Stimulated activated effector memory CD8-positive, alpha-beta T cell treated with anti-CD3 and anti-CD28 coated beads, Interleukin-12 subunit alpha, Interleukin-12 subunit beta, amount 100 ng/mL, for 72 hours (primary cell): ENCODE measurements at places on chromosomes 16 and 17.

GRCh38 chr16:47162670-47163420, 19.1 kb upstream of the NETO2 start:
- no peak for DNase-seq

DNA sequence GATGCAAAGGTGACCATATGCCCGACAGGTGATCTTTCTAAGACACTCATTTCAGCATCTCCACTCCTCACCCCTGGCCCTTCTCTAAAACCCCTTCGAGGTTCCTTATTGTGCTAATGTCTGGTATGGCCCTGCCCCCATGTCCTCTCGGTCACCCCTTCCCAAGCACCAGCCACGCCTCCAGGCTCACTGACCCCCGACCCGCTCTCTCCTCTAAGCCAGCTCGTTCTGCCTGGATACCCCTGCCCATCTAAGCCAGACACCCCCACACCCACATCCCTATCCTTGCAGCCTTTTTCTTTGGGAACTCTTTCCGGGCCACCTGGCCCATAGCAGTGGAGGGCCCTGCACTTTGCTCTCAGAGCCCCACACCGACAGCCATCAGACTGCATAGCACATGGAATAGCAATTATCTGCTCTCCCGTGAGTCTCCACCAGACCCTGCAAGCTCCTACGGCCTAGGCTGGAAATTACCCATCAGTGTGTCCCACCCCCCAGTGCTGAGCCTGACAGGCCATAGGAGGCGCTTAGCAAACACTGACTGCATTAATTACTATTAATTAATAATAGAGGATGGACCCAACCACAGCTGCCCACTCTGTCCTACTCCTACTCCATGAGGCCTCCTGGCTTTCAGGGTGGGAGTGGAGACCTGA, 176.7 kb downstream of the TMEM132E start:
- DNase-seq = no peak

DNA sequence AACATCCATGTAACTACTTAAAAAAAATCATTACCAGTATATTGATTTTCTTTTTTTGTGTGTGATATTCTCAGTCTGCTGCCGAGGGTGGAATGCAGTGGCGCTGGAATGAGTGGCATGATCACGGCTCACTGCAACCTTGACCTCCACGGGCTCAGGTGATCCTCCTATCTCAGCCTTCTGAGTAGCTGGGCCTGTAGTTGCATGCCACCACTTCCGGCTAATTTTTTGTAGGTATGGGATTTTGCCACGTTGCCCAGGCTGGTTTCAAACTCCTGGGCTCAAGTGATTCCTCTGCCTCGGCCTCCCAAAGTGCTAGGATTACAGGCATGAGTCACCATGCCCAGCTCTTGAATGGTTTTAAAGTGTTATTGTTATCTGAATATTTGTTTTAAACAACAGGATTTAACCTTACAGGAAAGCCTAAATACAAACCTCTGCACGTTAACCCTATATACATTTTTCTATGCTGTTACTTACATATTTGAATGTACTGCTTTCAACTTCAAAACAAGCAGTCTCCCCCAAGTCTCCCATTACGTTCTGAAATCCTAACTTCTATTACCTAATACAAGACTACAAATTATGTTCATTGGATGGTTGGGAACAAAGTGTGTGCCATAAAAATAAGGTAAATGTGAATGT, 61.7 kb downstream of the KPNA2 start:
- DNase-seq = no peak

GRCh38 chr16:27400751-27401620, 988 bp upstream of the IL21R start:
- no peak for DNase-seq

GRCh38 chr16:82631701-82632685, 5.2 kb downstream of the CDH13 start:
- no peak for DNase-seq

GRCh38 chr16:63363738-63364137, 1327.5 kb upstream of the CDH8 start:
- DNase-seq = no peak

- DNase-seq = no peak
Measured at GRCh38 chr17:41377546-41377945, 4.6 kb downstream of the KRT34 start.

GRCh38 chr16:27485126-27485525, 64.6 kb downstream of the GTF3C1 start:
- no peak for DNase-seq

DNA sequence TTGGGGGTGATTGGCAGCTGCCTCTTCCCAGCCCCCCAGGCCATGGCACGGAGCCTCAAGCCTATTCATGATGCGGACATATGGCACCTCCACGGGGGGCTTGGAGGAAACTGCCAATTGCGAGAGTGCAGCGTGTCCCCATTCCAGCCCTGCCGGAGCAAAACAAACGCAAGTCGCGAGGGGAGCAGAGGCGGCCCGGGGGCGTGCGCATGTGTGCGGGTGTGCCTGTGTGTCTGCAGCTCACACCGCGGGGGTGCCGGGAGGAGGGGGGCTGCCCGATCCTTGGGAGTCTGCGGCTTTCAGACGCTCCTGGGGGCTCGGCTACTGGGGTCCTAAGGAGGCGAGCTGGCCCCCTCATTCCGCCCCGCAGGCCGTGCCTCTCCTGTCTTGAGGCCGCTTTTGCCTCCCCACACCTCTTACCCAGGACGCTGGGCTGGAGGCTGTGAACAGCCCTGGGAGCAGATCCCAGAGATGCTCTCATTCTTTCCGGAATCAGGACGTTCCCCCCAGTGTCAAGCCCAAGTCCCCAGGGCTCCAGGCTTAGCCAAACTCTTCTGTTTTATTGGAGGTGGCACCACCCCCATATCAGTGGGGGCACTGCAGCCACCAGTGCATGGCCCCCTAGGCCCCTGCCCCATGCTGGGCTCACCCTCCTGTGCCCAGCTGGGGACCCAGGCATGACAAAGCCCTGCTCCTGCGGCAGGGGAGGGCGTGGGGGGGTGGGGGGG, 29.1 kb downstream of the ENDOV start:
- DNase-seq = no peak

DNA sequence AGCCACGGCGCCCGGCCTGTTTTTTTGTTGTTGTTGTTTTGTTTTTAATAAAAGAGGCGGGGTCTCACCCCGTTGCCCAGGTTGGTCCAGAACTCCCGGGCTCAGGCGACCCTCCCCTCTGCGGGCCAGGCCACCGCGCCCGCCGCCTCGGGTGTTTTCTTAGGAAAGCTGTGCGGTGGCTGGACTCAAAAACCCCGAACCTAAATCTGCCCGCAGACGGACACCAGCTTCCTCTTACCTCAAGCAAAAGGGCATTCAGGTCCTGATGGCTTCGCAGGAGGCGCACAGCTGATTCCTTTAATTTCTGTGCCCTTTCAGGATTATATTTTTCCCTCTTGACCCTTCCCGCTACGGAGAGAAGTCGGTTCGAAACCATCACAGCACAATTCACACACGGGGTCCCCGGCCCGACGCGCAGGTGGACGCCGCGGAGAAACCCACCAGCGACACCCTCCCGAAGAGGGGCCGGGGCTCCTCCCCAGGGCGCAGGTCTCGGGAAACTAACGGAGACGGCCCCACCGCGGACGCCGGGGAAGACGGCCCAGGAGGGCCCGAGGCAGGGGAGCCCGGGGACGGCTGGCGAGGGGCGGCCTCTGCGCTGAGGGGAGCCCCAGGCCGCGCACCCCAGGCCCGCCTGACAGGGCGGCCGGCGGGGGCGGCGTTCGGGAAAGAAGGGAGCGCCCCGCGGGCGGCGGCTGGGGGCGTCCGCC, 653 bp downstream of the FANCA start:
- peak; percentile 57 for DNase-seq

DNA sequence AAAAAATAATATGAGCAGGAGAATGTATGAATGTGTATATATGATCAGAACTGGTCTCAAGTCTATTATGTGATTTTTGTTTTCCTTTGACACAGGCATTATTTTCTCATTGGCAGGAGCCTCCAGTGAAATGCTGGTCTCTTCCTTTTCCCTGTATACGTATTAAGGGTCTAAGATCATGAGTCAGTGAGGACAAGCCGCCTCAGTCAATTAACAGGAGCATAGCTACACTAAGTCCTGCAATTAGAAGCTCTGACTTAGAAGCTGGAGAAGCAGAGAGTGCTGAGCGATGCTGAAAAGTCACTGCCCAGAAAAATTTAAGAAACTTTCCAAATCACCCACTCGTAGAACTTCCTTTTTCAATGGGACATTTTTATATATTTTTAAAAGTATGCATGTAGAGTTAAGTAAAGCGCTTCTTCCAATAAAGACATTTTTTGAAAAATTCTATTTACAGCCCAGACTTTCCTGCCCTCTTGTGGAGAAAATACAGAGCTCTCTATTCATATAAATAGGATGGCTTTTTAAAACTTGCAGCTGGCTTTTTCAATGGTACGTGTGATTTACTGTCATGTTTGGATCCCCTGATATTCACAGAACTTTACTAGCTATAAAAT, 70.2 kb upstream of the PSMD7 start:
- no peak for DNase-seq

DNA sequence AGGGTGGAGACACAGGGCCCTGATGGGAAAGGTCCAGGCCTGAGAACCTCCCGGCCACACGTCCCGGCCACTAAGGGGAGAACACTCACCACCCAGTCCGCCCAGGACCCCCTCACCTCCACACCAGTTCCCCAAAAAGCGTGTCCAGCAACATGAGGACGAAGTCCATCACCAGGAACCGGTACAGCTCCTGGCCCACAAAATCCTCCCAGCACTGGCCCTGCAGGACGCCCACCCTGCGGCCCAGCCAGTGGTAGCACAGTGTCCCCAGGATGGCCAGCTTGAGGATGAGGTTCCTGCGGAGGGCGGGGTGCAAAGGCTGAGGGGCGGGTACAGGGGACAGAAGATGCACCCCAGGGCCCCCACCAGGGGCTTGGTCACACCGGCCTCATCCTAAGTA, 8.0 kb downstream of the TMC6 start:
- no peak for DNase-seq

GRCh38 chr17:16920628-16921020, 51.3 kb downstream of the TNFRSF13B start:
- no peak for DNase-seq

GRCh38 chr17:32020943-32021614, 13.9 kb downstream of the LRRC37B start:
- DNase-seq = no peak

DNA sequence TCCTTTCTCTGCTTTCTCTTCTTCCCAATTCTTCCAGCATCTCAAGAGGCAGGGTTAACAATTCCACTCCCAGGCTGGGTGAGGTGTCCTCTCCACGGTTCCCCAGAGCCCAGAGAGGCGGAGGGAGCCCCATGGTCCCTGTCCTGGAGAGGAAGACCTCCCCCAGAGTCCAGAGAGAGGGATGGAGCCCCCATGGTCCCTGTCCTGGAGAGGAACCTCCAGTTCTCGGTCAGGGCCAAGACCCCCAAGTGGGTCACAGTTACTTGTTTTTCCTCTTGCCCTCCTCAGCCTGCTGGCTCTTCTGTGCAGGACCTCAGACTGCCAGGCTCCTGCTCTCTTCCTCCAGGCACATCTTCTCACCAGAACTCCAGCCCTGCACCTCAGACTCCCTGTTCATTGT, 135.2 kb downstream of the RPTOR start:
- DNase-seq = no peak

DNA sequence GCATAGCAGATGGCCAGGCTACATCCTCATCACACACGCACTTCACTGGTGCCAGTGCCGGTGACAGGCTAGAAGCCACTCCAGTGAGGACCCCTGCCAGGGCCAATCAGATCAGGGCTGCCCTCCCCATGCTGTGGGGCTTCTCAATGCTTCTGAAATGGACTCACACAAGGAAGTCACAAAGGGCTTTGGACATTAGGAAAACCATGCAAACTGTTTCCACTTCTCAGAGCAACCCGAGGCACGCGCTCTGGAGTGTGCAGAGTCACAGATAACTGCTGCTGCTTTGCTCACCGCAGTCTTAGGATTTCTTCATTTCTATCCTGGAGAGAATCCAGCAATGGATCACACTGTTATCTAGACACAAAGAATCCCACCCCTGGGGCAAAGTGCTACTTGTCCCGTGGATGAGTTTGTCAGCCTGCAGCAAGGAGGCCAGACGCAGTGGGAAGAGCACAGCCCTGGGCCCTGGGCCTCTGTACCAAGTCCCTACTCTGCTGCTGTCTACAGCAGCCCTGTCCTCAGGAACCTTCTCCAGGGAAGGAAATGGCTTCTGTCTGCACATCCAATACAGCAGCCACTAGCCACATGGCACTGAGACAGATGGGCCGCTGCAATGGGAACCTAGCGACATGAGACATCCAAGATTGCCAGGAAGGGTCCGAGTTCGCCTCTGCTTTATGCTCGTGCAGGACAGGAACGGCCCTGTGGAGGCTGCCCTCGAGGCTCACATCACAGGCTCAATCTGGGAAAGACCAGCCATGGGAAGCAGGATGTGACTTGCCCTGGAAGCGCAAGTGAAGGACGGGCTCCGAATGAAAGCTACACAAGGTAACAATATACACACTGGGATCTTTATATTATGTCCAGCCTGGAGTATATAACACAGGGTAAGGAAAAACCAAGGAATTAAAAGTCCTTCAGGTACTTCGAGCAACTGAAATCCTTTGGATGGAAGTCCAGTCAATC, 169.3 kb downstream of the ZFHX3 start:
- no peak for DNase-seq

DNA sequence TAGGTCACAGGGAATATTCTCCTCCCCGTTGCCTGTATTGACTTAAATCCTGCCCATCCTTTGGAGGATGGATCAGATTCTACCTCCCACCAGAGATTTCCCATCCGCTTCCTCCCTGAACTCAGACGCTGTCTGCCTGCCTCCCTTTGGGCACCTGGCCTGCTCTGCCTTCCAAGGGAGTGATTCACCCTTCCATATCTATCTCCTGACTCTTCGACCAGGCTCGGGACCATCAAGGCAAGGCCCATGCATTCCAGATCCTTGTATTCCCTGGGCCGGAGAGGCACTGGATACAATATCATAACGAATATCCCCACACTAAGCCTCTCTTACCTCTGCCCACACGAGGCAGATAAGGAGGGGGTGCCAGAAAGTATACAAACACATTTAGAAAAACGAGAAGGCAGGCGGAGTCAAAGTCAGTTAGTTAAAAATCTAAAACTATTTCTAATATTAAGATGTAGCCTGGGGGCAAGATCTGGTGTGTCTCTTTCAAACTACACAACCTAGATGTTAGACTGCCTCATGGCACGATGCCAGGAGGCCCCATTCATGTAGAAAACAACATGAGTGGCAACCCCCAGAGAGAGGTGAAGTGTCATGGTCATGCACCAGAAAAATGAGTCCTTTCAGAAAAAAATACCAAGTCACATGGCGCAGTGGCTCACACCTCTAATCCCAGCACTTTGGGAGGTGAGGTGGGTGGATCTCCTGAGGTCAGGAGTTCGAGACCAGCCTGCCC, 9.2 kb downstream of the PMP22 start:
- DNase-seq = no peak

GRCh38 chr17:80908776-80909175, 82.9 kb upstream of the CHMP6 start:
- DNase-seq = no peak

DNA sequence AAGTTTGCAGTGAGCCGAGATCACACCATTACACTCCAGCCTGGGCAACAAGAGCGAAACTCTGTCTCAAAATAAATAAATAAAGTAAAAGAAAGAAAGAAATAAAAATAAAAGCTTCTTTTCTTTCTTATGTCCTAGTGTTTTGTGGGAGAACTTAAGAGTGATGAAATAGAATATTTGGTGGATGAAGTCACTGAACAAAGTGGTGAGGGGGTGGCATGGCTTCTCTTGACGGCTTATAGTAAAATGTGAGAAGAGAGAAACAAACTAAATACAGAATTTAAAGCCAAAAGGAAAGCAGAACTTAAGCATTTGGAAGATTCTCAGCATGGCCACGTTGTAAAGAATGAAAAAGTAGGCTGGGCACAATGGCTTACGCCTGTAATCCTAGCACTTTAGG, 15.3 kb downstream of the SGF29 start:
- DNase-seq = no peak
